ENCODE measurements at places on chromosomes 3 and 15.

GRCh38 chr15:87799838-87800237 is 456.7 kb downstream of the NTRK3 start:
- no peak for DNase-seq

DNA sequence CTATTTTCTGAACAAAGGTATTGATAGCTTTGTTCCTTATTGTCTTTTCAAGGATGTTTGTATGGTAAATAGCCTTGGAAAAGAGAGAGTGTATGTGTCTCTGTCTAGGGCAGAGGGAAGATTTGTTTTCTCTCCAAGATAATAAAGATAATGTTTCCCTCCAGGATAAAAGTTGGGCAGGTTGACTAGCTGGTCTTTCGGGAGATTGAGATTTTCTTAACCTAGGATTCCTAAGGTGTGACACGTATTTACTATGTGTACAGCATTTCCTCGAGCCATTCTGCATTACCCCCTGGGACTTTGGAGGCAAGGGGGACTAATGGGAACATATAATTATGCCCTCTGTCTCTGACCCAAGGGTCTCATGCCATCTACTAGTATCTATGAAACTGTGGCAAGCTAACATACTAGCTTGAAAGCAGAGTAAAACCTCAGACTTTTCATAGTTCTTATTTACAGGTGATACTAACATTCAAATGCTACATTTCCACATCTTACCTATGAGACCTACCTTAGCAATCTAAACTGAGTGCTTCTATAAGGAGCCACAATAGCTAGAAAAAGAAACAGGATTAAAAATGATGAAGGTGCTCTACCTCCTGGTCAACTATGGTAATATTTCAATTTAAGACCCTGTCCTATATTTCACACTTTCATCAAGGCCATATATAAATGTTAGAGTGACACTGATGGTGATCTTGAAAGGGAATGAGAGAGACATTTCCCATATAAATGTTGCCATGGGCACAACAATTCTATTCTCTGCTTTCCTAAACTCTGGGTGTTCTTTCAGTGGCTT is 252.9 kb upstream of the CBLB start:
- DNase-seq: peak; percentile 18

DNA sequence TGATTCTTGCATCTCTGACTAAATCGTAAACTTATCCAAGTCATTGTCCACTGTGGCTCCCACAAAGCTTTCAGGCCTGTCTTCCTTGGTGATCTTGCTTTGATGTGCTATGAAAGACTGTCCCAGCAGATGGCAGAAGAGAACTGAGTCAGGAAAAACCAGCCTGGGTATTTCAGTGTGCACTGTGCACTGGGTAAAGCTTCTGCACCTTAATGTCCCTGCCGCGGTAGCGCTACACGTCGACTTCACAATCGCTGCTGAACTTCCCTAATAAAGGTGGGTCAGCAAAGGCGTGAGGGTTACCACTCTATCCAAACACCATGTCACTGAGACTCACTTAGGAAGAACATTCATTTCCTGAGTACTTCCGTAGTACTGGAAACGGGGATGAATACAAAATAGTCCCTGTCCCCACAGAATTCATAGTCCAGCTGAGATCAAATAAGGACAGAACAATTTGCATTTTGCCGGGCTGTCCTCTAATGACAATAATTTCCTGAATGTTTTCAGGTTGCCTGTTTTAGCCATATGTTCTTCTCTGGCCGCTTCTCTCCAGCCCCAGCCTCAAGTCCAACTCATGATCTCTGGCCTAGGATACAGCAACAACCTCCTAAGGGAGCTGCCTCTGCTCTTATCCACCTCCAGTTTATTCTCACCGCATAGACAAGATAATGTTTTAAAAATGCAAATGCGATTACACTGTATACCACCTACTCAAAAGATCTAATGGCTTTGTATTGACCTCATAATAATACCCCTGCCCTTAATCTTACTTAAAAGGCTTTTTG is 83.6 kb upstream of the AKAP13 start:
- DNase-seq: peak; percentile 76

GRCh38 chr3:106007512-106007911 is 138.7 kb upstream of the CBLB start:
- no peak for DNase-seq

DNA sequence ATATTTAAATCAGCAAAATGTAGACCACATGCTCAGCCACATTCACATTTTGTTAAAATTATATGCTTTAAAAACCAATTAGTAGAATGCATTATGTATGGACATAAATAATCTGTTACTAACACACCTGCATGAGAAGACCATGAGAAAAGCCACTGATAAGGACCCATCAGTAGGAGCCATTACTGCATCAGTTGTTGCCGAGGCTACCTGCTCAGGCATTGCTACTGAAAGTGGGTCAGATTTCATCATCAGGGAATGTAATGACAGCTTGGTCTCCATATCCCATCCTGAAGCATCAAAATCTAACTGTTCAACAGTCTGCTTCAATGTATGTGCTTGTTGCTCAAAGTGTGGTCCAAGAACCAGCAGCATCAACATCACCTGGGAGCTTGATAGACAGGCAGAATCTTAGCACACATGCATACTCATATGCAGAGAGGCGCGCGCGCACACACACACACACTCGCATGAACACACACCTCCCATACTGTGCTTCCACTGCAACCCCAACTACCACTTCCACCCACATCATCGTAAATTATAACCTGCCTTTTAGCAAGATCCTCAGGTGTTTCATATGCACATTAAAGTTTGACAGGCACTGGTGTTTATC is 72.4 kb upstream of the FOXB1 start:
- no peak for DNase-seq

GRCh38 chr3:49012441-49013017 is 5.3 kb downstream of the WDR6 start:
- DNase-seq: no peak

GRCh38 chr3:60219501-60219900 is 1031.8 kb downstream of the FHIT start:
- no peak for DNase-seq

DNA sequence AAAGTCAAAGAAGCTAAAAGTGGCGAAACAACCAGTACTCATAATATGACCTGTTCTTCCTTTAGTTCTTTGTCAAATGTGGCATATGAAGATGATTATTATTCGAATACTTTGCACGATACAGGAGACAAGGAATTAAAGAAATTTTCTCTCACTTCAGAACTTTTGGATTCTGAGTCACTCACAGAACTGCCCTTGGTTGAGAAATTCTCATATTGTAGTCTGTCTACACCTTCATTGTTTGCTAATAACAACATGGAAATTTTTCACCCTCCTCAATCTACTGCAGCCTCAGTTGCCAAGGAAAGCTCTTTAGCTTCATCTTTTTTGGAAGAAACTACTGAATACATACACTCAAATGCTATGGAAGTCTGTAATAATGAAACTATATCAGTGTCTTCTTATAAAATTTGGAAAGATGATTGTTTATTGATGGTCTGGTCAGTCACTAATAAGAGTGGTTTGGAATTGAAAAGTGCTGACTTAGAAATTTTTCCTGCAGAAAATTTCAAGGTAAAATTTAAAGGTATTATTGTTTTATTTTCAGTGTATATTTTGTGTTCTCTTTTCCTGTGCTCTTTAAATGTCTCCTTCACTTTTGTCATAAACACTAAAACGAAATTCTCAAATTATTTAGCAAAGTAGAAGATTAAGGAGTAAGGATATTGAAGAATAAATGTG is 89.0 kb downstream of the AP4E1 start:
- peak; percentile 28 for DNase-seq

GRCh38 chr3:179551349-179552105 is 11.2 kb upstream of the ACTL6A start:
- DNase-seq: no peak

- no peak for DNase-seq
Measured at GRCh38 chr3:9791790-9792404, 376 bp downstream of the TADA3 start.

DNA sequence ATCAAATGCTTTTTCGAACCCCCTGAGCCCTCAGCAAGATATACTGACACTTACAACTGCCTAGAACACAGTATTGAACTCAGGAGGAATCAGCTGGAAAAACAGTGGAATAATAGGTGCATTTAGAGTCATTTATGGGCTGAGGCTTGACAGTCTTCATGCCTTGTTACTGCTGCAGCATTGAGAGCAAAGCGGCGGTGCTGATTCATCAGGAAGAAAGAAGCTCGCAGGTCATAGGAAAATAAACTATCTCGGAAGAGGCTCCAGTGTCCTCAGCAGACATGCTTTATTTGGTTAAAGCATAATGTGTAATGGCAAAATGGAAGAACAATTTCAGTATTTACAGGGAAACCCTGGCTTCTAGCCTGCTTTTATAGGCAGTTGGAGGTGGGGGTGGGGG is 30.1 kb upstream of the NEO1 start:
- no peak for DNase-seq

GRCh38 chr3:153442386-153442785 is 280.4 kb downstream of the RAP2B start:
- DNase-seq: peak; percentile 54

- no peak for DNase-seq
Measured at GRCh38 chr3:13042127-13042701, 31.0 kb downstream of the IQSEC1 start.

GRCh38 chr3:113695431-113695785 is 1.0 kb downstream of the USF3 start:
- peak; percentile 5 for DNase-seq

- DNase-seq: peak; percentile 85
Measured at GRCh38 chr3:99878005-99878404, 60.3 kb downstream of the CMSS1 start.

DNA sequence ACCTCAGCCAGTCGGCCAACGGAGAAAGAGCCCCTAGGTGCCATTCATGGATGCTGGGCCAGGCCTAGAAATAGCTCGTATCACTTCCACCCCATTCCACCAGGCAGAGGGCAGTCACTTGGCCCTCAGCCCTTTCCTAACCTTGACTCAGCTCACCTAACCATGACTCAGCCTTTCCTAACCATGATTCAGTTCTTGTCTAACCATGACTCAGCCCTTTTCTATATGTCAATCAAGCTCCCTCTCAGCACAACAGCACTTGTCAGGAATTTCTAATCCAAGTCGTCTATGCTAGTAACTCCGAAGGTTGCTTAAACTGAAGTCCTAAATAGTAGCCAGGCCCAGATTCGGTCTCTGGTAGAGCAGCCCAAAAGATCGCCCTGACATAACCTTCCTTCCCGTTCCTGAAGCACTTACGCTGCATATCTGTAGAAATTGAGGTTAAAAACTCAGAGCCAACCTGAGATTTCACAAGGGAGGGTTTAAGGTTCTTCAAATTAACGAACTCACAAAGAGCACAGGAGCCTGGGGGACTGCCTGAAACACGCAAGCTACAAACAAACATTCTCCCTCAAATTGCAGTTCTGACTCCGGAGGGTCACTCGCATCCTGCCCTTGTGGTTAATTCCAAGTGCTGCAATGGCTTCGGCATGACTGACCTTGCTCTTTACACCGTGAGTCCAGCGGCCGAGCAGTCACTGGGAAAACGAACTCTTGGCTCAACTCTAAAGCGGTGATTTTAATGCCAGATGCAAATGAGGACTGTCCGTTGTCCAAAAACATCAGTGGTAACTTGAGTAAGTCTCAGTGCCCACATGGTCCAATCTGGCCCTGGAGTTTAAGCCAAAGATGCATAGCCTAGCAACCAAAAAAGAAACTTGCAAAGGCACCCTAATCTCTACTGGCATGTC is 99.9 kb downstream of the ADAMTS17 start:
- DNase-seq: peak; percentile 49

GRCh38 chr3:57062101-57062631 is 1.7 kb downstream of the SPATA12 start:
- no peak for DNase-seq

DNA sequence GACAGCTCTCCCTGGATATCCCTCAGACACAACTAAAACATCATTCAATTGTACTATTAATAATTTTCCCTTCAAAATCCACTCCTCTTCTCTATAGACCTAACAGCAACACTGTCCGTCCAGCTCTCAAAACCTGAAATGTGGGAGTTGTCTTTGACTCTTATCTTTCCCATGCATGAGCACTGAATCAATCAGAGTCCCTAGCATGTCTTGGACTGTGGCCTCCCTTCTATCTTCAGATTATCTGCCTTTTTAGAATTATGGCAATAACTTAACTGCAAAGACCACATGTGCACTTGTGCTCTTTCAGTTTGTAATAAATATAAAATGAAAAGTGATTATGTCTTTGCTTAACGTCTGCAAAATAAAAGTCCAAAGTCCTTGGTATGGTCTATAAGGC is 107.0 kb downstream of the UBE3A start:
- DNase-seq: no peak

GRCh38 chr3:155495387-155495786 is 201.9 kb upstream of the STRIT1 start:
- no peak for DNase-seq

DNA sequence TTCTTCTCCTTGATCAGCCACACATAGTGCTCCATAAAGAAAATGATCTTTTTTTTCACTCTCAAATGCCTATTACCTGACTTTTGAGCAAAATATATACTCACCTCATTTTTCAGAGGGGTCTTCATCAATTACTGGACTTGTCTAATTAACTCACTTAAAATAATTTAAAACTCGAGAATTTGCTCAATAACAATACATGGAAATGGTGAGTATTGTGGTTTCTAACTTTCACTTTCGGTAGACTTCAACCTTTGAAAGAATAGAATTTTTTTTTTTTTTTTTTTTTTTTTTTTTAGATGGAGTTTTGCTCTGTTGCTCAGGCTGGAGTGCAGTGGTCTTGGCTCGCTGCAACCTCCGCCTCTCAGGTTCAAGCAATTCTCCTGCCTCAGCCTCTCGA is 17.7 kb upstream of the EPHB1 start:
- DNase-seq: no peak

- DNase-seq: no peak
Measured at GRCh38 chr15:100779331-100780207, 100.1 kb upstream of the ALDH1A3 start.

- DNase-seq: no peak
Measured at GRCh38 chr3:152127058-152127457, 141.7 kb upstream of the MBNL1 start.

GRCh38 chr15:82003916-82004315 is 41.9 kb downstream of the MEX3B start:
- DNase-seq: no peak

- no peak for DNase-seq
Measured at GRCh38 chr15:31337352-31338031, 10.9 kb downstream of the KLF13 start.

DNA sequence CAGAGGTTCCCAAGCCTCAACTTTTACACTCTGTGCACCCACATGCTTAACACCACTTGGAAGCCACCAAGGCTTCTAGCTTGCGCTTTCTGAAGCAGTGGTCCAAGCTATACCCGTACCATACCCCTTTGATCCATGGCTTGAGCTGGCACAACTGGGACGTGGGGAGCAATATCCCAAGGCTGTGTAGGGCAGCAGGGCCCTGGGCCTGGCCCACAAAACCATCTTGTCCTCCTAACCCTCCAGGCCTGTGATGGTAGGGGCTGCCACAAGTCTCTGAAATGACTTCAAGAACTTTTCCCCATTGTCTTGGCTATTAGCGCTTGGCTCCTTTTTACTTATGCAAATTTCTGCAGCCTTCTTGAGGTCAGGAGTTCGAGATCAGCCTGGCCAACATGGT is 16.0 kb upstream of the PSMA4 start:
- DNase-seq: no peak

DNA sequence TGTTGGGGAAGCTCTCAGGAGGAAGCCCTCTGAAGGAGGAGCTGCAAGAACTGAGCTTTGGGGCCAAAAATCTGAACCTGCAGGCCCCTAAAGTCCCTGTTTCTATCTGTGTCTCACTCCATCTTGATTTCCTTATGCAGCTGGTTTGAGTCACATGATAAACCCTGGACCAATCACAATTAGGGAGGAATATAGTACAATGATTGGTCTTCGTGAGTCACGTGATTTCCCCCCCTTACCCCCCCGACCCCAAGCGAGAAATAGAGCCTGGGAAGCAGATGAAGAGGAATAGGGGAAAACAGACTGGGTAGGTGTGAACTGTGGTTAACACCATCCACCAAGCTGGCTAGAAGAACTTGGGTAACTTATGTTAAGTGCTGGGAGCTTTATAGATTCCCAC is 12.9 kb downstream of the CRABP1 start:
- DNase-seq: no peak
